Kidney glomerular epithelial cell (primary cell): ENCODE measurements at places on chromosomes 6 and 20.

DNA sequence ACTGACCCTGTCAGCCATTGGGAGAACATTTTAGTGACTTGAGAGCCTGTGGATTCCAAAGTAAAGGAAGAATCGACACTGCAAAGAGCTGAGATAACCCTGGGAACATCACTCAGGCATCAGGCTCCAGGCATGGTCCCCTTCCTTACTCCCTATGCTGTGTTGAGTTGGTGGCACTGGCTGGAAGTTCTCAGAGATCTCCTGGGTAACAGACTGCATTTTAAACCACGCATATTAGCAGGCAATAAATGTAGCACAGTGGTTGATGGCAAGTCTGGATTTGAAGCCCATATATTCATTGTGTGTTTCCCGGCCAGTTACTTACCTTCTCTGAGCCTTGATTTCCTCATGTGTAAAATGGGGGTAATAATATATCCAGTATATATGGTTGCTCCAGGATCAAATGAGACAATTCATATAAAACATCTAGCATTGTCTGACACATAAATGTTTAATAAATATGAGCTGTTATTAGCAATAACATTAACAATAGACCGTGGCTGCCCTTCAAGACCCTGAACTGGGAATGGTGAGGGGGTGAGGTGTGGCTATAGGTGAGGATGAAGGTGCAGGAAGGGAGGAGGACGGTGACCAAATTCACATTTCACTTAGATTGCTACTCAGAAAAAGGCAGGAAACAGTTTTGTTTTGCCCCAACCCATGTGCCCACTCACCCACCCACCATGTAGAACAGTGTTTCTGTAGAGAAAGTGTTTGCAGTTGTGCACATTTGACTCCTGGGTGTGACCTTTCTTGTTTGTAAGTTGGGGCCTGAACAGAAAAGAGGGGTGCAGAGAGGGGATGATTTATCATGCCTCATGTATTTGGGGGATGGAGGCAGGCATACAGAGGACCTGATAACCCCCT is 2.1 kb downstream of the PLCG1 start:
- DNase-seq = no peak

GRCh38 chr20:46365487-46366220 is 40.8 kb downstream of the ELMO2 start:
- DNase-seq = no peak

GRCh38 chr20:38460040-38460623 is 12.5 kb upstream of the RALGAPB start:
- peak; percentile 91 for DNase-seq

DNA sequence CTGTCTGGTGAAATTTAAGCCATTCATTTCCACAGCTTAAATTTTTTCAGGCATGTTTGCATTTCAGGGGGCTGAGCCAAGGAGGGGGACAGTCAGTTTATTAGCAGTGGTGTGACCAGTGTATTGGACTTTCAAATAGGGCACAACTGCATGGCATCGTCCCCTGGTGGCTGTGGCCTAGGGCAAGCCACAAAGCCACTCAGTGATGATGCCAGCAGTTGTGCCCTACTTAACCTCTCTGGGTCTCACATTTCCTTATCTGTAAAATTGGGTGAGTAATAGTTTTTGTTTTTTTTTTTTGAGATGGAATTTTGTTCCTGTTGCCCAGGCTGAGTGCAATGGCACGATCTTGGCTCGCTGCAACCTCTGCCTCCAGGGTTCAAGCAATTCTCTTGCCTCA is 48.0 kb downstream of the CDC5L start:
- DNase-seq = no peak

DNA sequence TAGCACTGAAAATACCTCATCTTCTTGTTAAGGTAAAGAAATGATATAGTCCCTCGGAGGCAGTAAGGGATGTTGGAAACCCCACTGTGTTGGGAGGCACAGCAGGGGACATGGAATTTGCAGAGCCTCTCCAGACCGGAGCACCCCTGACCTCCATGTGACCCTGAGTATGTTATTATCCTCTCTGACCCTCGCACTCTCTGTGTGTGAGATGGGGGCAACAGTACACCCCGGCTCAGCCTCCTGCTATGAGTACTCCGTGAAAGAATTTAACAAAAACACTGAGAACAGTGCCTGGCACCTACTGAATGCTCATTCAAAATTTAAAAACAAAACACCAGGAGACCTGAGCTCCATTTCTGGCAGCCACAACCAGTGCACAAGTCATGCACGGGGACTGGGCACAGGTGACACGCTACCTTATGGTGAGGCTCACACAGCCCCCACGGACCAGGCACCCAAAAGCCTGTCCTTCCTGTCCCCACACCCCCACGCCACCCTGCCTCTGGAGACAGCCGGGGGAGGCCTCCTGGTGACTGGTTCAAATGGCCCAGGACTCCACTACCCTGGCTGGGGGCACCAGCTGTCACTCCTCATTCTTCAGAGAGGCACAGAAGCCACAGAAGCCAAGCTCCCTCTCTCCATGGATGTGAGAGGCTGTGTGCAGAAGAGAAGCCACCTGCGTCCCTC is 6.1 kb downstream of the NINL start:
- DNase-seq = no peak

- DNase-seq = no peak
Observed at GRCh38 chr20:2680046-2680445, 12.5 kb upstream of the EBF4 start.

- DNase-seq = no peak
Observed at GRCh38 chr6:21518317-21518716, 75.2 kb upstream of the SOX4 start.

DNA sequence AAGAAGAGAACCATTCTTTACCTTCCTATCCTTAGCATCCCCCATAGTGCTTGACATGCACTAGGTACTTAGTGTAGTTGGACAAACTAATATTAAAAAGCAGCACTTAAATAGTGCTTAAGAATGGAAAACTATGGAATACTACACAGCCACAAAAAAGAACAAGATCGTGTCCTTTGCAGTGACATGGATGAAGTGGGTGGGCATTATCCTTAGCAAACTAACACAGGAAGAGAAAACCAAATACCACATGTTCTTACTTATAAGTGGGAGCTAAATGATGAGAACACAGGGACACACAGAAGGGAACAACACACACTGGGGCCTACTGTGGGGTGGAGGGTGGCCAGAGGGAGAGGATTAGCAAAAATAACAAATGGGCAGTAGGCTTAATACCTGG is 66.8 kb downstream of the EPHA7 start:
- no peak for DNase-seq

GRCh38 chr20:25274891-25275812 is 27.3 kb downstream of the PYGB start:
- no peak for DNase-seq

DNA sequence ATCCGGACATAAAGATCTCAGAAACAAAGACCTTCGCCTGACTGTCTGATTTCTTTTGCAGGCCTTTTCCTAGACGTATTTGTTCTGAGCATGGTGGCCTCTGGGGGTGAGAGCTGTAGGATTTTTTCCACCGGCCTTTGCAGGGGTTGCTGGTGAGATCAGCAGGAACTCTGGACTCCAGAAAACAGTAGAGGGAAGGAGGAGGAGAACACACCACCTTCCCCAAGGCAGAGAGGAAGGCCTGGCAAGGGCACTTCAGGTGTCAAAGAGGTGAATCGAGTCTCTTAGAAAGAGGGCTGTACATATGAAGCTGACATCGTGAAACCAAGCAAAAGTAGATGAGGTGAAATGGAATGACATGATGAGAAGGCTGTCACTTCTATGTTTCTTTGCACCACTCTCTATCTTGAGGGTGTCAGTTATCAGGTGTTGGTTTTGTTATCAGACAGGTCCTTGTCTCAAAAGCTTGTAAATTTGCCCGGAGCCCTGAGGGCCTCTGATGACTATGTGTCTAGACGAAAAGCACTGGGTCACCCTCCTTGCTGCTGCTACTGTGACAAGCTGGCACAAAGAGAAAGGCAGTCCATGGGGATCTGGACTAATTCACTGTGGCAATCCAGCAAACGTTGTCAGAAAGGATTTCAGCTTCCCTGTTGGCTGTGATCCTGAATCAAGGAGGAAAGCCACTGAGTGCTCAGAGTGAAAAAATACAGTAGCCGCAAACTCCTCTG is 91.3 kb upstream of the MAP3K7 start:
- no peak for DNase-seq

GRCh38 chr6:110629153-110629552 is 152.7 kb upstream of the SLC22A16 start:
- DNase-seq = no peak

DNA sequence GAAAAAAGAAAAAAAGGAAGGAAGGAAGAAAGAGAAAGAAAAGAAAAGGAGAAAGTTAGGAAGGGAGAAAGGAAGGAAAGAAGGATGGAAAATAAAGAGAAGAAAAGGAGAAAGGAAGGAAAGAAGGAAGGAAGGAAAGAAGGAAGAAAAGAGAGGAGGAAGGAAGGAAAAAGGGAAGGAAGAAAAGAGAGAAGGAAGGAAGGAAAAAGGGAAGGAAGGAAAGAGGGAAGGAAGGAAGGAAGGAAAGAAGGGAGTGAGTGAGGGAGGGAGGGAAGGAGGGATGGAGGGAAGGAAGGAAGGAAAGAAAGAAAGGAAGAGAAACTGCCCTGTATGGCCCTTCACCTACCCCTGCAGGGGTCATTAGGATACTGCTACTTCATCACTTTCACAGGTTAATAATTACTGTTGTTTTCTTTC is 12.9 kb upstream of the IGF2R start:
- no peak for DNase-seq

DNA sequence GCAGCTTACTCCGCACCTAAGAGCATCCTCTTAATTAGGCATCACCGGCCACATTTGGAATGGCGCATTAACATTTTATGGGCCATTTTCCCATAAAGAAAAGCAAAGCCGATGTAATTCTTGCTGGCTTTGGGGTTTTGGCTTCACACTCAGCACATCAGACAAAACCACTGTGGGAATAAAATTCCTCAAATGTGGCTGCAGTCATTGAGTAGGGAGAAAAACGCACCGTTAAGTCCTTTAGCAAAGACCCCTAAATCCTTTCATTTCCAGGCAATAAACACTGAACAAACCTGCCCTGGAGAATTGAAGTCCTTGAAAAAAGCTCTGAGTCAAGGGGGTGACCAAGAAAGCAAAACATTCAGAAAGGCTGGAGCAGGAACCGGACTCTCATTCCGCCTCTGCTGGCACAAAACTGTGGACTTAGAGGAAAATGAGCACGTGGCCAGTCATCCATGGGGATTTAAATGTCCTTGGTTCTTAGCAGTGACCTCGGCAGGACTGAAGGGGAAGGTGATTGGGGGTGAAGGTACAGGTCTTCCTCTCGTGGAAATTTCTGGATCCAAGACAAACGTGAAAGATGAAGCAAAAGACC is 102.9 kb downstream of the CDH4 start:
- no peak for DNase-seq

DNA sequence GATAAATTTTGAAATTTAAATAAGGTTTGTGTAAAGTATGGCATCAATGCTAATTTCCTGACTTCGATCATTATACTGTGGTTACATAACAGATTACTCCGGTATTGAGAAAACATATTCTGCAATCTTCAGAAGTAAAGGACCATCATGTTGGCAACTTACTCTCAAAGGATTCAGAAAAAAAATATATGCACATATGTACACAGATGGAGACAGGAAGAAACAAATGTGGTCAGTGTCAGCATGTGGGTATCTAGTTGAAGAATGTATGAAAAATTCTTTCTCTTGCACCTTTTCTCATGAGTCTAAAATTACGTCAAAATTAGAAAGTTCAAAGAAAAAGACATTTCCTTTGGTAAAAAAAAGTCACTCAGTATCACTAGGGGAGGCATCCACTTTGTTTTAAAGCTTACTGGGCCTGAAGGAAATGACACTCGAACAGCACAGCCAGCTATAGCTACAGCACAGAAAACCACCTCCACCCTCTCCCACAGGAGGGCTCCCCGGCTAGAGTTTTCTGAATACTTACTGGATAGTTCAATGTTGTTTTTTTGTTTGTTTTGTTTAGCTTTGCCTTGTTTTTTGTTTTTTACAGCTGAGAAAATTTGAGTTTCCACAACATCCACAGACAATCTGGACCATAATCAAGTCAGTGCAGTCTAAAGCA is 317.2 kb upstream of the AGPAT4 start:
- no peak for DNase-seq

DNA sequence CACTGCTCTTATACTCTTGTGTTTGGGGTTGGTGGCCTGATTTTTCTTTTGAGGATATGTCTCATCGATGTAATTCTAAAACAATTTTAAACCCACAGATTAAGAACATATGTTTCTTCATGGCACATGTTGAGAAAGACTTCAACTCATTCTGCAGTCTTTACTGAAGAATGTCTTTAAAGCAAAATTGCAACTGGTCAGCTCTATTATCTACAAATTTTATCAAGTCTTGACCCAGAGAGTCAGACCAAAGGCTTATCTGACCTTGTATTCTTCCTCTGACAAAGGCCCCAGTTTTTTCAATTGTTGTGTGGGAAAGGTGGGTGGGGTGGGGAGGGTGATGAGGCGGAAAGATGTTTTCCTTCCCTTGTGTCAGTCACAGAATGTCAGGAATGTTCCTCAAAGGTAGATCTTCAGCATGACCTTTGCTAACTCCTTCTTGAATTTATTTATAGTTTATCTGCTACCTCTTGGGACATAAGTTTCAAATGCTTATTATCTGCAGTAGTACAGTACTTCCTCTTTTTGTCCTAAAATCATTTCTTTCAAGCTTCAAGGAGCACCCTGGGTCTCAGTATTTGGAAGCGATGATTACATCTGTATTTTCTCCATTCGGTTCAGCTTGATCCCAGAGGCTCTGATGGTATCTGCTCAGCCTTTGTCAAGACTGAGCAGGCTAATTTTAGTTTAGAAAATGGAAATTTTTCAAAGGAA is 63.2 kb upstream of the TIAM2 start:
- DNase-seq = peak; percentile 15

- DNase-seq = no peak
Observed at GRCh38 chr6:136792095-136792409, 225 bp downstream of the MAP3K5 start.

GRCh38 chr6:137923866-137924653 is 57.0 kb downstream of the TNFAIP3 start:
- DNase-seq = no peak

GRCh38 chr6:159193923-159194322 is 24.7 kb downstream of the FNDC1 start:
- no peak for DNase-seq

- DNase-seq = no peak
Observed at GRCh38 chr6:84218091-84218490, 9.4 kb downstream of the CEP162 start.

DNA sequence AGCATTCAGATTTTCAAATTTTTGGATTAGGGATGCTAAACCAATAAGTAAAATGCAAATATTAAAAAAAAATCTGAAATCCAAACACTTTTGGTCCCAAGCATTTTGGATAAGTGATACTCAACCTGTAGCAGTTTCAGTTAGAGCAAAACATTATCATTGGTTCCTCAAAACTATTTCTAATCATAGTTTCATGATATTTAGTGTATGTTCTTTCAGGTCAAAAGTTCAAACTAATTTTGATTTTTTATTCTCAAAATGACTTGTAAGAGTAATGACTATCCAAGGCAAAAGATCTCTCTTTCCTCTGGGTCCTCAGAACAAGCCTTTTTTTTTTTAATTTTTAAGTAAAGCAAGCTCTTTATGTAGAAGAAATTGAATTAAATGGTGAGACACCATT is 64.0 kb upstream of the TFB1M start:
- DNase-seq = no peak

DNA sequence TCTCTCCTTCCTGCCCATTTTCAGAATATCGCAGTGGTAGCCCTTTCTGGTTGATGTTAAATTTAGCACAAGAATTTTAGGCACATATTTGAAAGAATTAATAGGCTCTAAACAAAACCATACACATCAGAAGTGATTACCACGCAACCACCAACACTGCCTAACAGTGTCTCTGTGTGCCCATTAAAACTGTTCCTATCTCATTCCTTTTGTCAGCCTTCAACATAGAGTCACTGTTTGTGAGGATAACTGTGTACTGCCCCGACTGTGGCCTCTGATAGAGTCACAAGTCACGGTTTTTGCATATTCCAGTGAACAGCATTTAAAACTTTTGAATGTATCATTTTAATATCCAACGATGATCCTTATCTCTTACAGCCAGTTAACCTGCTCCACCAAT is 116.8 kb upstream of the TNFAIP3 start:
- no peak for DNase-seq
